ENCODE measurements at places on chromosomes 5 and 9. TPM values are rescaled to one million over a fixed set of nuclear protein-coding genes. Genes with fewer than 3 reads are reported as not detected.

FOXD4L3 gene
- 0.11 TPM for total RNA-seq

DNA sequence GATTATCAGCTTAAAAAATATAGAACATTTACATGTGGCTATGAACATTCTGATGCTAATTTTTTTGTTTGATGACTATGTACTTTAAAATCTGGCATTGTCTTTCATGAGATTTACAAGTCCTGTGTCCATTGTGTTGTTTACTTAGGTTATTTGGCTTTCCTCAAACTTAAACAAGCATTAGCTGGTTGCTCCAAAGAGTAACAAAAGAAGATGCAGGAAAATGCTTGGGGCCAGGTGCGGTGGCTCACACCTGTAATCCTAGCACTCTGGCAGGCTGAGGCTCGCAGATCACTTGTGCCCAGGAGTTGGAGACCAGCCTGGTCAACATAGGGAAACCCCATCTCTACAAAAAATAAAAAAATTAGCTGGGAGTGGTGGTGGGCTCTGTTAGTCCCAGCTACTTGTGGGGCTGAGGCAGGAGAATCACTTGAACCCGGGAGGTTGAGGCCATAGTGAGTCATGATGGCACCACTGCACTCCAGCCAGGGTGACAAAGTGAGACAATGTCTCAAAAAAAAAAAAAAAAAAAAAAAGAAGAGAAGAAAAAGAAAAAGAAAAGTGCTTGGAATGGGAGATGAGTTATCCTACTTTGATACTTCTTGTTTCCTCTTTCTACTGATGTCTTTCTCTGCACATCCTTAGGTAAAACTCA is 39.7 kb downstream of the PAM start:
- DNase-seq: no peak

NEUROG1 gene
- total RNA-seq: not detected

RPL12 gene
- total RNA-seq: 2,052 TPM

- DNase-seq: no peak
Measured at GRCh38 chr5:127505905-127506304, 11.5 kb upstream of the PRRC1 start.

OLFM1 gene
- total RNA-seq: 0.21 TPM

FAM78A gene
- 25.1 TPM for total RNA-seq

DNA sequence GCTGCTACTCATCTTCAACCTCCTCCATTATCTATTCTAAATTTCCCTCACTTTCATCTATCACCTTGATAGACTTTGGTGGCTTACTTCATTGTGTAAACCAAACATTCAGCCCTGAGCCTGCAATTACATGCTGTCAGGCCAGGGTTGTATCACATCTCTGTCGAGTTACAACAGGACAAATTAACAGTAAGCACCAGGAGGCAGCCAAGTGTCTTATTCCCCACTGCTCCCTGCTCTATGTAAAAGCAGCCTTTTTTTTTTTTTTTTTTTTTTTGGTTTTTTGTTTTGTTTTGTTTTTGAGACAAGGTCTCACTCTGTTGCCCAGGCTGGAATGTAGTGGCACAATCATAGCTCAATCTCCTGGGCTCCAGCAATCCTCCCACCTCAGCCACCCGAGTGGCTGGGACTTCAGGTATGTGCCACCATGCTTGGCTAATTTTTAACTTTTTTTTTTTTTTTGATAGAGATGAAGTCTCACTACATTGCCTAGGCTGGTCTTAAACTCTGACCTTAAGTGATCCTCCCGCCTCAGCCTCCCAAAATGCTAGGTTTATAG is 15.2 kb upstream of the ZCCHC9 start:
- no peak for DNase-seq

DNA sequence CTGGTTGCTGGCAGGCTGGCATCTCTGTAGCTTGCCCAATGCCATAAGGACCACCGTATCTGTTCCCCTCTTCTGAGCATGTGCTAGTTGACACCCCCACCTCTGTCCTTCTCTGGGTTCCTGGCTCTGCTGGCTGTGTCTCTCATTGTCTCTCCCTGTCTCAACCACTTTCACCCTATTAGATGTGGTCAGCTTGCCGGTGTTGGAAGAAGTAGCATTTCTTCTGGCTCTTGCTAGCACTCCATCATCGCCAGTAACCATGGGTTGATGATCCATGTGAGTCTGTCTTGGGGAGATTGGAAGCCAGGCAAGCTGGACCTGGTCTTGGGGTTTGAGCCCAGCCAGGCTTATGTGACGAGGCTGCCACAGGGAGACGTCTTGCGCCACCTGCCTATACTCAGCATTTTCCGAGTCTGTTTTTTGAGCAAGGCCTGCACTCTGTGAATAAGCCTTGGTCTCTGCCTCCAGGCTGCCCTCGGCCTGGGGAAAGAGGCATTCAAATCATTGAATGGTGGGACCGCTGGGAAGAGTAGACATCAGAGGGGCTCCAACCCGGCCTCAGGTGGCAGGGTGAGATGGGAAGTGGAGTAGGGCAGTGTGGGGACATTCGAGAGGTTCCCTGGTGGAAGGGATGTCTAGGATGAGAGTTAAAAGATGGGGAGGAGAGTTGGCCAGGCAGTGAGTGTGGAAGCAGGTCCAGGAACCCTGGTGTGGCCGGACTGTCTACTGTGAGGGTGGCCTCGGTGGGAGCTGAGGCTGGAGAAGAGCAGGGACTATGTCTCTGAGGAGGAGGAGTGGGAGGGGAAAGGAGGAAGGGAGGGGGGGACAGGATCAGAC is 74.3 kb downstream of the ZNF618 start:
- no peak for DNase-seq

NFIB gene
- total RNA-seq: 0.18 TPM

OR1Q1 gene
- total RNA-seq: not detected

DNA sequence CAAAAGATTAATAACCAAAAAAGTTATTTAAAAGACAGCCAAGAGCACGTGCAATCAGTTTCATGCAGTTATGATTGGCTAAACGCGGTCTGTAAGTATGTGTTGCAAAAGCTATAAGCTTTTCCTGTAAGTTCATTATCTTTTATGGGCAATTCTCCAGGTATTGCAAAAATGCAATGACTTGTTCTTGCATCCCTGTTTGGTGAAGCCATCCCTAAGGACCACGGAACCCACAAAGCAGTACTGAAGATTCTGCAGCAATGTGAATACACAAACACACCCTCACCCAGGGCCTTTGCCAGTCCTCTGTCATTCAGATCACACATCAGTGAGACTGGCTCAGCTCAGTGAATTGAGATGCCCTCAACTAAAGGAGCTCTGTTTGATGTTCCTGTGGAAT is 11.4 kb downstream of the GCNT4 start:
- no peak for DNase-seq

- no peak for DNase-seq
Measured at GRCh38 chr9:120716483-120716882, 2.2 kb upstream of the MEGF9 start.

DNA sequence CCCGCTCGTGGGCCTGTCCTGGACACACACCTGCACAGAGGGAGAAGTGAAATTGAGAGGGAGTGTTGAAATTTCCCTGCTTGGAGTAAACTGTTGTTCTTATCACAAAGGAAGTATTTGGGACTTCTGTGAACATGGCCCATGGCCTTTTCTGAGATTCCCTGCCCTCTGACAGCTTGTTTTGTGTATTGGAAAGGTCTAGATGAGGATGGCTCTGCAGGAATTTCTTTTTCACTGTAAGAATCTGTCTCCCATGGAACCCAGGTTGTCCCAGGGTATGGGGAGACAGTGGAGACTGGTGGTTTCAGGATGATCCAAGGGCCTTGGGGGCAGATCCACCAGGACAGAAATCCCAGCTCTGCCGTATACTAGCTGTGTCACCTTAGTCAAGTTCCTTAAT is 121.8 kb downstream of the ARHGAP26 start:
- no peak for DNase-seq

DNA sequence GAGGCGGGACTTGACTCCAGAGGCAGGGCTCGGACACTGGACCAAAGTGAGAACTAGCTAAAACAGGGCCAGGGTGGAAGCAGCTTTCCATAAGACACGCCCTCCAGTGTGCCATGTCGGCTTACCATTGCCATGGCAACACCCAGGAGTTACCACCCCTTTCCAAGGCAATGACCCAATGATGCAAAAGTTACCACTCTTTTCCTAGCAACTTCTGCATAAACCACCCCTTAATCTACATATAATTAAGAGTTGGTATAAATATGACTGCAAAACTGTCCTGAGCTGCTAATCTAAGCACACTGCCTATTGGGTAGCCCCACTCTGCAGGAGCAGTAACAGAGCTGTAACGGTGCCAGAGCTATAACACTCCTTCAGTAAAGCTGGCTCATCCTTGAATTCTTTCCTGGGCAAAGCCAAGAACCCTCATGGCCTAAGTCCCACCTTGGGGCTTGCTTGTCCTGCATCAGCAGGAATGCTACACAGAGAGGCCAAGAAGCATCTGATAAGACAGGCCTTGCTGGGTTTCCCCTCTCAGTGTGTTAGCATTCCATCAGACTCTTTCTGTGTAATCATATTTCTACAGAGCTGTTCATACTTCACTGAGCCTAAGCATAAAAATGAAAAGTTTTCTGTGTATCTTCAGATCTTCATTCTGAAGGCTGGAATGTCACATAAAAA is 262.7 kb upstream of the KLF9 start:
- DNase-seq: no peak

DNA sequence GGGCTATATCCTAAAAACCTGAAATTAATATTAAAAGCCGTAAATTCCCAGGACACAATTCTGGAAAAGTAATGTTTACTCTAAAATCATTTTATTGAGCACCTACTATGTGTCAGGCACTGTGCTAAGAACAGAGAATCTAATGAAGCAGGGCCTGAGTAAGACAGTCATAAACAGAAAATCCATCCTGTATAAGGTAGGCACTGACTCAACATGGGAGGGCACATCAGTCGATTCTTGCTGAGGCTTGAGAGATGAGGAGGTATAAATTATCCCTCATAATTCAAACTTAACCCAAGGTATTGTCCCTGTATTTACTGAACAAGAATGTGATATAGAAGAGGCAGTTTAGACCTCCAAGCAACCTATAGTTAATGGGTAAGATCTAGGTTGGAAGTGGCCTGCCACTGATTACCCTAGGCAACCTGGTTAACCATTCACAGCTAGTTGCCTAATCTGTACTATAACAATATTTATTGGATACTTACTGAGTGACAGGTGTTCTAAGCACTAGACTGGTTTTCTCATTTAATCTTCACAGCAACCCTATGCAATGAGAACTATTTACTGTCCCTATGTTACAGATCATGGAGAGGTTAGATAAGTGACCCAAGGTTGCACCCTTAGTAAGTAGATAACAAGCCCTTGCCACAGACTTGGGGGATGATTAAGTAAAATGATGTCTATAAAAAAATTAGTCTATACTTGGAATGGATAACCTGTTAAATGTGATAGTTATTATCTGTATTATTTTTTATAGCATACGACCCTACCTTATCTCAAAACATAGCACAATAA is 317.7 kb downstream of the PDE4D start:
- no peak for DNase-seq

DNA sequence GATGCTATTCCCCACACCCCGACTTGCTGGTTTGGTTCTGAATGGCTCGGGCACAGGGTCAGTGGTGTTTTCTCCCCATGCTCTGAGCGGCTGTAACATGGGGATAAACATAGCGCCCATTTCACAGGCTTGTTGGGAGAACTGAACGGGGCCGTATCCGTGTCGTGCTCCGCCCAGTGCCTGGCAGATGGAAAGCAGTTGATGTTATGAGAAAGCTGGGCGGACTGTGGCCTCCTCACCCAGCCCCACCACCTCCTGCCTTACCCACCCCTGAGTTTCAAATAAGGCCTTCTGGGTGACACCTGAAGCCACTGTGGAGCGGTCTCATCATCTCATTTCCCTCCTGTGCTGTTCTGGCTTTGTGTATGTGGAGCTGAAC is 14.5 kb downstream of the ORM2 start:
- DNase-seq: no peak

GRCh38 chr5:133866160-133866902 is 102.1 kb downstream of the C5orf15 start:
- no peak for DNase-seq

Measured in GM12878 (cell line).